Foreskin melanocyte (primary cell): ENCODE measurements at places on chromosomes 3 and 15.
A peak's percentile ranks its signal among the peaks of the same experiment; 100 is the strongest.

DNA sequence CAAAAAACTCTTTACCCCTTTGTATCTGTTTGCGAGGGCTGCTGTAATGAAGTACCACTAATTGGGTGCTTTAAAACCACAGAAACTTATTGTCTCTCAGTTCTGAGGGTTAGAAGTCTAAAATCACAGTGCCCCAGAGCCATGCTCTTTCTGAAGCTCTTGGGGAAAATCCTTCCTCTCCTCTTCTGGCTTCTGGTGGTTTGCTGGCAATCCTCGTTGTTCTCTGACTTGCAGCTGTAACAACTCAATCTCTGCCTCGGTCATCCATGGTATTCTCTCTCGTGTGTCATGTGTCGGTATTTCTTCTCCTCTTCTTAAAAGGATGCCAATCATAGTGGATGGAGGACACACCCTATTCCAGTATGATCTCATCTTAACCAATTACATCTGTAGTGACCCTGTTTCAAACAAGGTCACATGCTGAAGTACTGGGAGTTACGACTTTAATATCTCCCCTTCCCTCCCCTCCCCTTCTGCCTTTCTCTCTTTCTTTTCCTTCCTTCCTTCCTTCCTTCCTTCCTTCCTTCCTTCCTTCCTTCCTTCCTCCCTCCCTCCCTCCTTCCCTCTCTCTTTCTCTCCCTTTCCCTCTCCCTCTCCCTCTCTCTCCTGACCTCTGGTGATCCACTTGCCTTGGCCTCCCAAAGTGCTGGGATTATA is 6.5 kb upstream of the ARL8B start:
- no peak for DNase-seq

DNA sequence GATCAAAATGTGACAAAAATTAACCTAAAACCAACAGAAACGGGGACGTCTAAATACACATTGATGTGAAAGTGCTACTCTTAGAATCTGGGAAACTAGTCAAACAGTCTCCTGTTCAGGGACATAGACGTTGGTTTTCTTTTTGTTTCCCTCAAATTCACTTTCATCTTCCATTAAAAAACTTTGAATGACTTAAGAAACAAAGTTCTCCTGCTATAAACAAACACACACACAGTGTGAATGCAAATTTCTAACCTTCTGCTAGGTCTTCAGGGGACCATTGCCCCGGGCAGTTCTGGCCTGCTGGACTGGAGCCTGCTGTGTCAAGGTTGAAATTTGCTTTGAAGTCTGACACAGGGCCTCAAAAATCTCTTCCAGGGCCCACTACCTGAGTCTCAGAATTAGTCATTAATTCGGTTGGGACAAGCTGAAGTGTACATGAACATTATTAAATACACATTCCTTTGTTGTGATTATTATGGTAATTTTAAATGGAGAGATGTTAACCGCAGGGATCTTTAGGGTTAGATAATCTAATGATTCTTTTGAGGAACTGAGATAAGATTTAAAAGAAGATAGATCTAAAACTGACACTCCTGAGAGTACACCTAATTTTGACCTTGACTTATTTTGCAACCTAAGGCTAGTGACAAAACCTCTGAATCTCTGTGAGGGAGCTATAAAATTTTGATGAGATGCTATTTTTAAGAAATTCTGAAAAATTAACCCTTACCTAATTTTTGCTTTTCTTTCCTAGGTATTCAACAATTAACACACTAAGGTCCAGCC is 1260.4 kb downstream of the ROBO1 start:
- no peak for DNase-seq

GRCh38 chr3:172341482-172342059 is 106.7 kb downstream of the GHSR start:
- peak; percentile 39 for DNase-seq

DNA sequence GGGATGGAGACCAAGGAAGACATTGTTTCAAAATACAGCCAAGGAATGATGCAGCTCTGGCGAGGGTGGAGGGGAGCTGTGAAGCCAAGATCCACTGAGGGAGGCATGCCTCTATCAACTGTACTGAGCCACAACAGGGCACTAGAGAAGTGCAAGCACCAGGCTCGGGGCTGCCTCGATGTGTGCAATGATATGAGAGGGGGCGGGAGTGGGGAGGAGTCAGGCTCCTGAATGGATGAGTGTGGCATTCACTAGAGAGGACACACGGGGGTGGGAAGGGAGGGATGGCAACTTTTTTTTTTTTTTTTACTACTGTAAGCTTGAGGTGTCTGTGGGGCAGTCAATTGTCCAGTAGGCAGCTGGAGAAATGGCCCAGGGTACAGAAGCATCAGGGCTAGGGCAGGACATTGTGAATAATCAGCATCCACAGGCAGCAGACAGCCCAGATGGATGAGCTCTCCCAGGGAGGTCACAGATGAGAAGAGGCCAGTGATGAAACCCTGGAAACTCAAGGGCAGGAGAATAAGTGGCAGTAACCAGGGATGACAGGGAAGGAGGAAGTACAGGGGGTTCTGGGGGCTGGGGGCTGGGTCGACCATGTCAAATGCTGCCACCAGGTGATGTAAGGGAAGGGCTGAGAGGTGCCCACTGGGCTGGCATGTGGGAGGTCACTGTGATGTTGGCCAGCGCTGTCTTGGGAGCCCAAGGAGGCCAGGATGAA is 5.9 kb downstream of the STOML1 start:
- DNase-seq: no peak

- DNase-seq: no peak
These were observed 31.0 kb downstream of the GRIP2 start for GRCh38 chr3:14508966-14509795.

- no peak for DNase-seq
These were observed 777 bp downstream of the RNU5B-1 start for GRCh38 chr15:65305150-65305758.

GRCh38 chr3:107994181-107994580 is 96.7 kb downstream of the CD47 start:
- DNase-seq: no peak

GRCh38 chr3:185744997-185745843 is 79.6 kb downstream of the IGF2BP2 start:
- DNase-seq: peak; percentile 42

- no peak for DNase-seq
These were observed 27.5 kb downstream of the NR1I2 start for GRCh38 chr3:119809249-119810017.
